ENCODE measurements at places on chromosomes 16 and 17. TPM values are rescaled to one million over a fixed set of nuclear protein-coding genes. Genes with fewer than 3 reads are reported as not detected.

- no peak overlapping the region for H3K4me3 ChIP-seq
- H3K36me3 ChIP-seq = peaks cover 4% of the 10 kb centered on the region
- no peak for DNase-seq
- H3K27me3 ChIP-seq = peaks cover 18% of the 10 kb centered on the region
- peaks cover 9% of the 10 kb centered on the region for H3K4me1 ChIP-seq
- H3K27ac ChIP-seq = no peak overlapping the region
These were observed 93.9 kb downstream of the ENGASE start for GRCh38 chr17:79168486-79169055.

GRCh38 chr16:24753000-24753399 lies 23.5 kb downstream of the TNRC6A start:
- H3K4me3 ChIP-seq = no peak overlapping the region
- H3K36me3 ChIP-seq = no peaks in the 10 kb centered on the region
- H3K4me1 ChIP-seq = peaks cover 37% of the 10 kb centered on the region
- DNase-seq = no peak
- peaks cover 2% of the 10 kb centered on the region for H3K27me3 ChIP-seq

DNA sequence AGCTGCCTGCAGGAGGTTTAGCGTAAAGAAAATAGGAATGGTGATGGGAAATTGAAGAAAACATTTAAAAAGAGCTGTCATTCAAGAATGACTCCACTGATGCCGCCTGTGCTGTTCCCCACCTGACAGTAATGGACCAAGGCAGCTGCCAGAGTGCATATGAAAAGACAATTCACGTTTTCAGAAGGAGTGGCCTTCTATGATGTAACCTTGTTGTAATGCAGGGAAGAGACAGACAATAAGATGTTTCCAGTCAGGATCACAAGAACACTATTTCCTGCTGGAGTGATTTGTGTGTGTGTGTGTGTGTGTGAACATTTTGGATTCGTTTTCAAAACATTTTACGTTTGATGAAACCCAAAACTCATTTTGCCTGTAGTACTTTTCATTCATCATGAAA lies 203.7 kb downstream of the LGALS9B start:
- H3K27ac ChIP-seq = peak overlapping the region; percentile 83
- peaks cover 1% of the 10 kb centered on the region for H3K27me3 ChIP-seq
- peaks cover 12% of the 10 kb centered on the region for H3K4me1 ChIP-seq

GRCh38 chr16:870856-871561 lies 70.5 kb upstream of the GNG13 start:
- no peak overlapping the region for H3K27ac ChIP-seq
- no peak overlapping the region for H3K4me3 ChIP-seq
- DNase-seq = peak; percentile 12
- peaks cover 4% of the 10 kb centered on the region for H3K36me3 ChIP-seq
- peaks cover 6% of the 10 kb centered on the region for H3K27me3 ChIP-seq

Gene TK1
- total RNA-seq = 2.5 TPM

Gene STX1B
- total RNA-seq = 51.6 TPM

Gene ATP2C2
- not detected for total RNA-seq

Gene RCVRN
- total RNA-seq = not detected

Gene RGS11
- 18.2 TPM for total RNA-seq

Gene IL17C
- total RNA-seq = not detected

Gene MGAT5B
- 22.9 TPM for total RNA-seq

Gene AGRP
- total RNA-seq = not detected
